ENCODE measurements at places on chromosomes 4 and X. TPM values are rescaled to one million over a fixed set of nuclear protein-coding genes. Genes with fewer than 3 reads are reported as not detected.
A peak's percentile ranks its signal among the peaks of the same experiment; 100 is the strongest.

DNA sequence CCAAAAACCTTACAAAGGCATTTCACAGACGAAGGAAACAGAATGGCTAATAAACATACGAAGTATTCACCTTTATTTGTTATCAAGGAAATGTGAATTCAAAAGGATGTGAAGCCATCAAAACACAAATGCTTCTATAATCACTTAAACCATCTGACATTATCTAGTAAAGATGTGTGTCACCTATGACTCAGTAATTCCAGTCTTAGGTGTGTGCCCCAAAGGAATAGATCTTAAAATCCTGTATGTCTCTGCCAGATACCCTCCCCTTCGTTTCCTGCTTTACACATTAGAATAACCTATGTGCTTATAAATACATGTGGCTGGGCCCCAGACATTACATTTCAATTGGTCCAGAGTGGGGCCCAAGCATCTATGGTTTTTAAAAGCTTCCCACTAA, 41.8 kb upstream of the CEP135 start:
- no peak for DNase-seq

TEX13D gene
- not detected for polyA plus RNA-seq

DNA sequence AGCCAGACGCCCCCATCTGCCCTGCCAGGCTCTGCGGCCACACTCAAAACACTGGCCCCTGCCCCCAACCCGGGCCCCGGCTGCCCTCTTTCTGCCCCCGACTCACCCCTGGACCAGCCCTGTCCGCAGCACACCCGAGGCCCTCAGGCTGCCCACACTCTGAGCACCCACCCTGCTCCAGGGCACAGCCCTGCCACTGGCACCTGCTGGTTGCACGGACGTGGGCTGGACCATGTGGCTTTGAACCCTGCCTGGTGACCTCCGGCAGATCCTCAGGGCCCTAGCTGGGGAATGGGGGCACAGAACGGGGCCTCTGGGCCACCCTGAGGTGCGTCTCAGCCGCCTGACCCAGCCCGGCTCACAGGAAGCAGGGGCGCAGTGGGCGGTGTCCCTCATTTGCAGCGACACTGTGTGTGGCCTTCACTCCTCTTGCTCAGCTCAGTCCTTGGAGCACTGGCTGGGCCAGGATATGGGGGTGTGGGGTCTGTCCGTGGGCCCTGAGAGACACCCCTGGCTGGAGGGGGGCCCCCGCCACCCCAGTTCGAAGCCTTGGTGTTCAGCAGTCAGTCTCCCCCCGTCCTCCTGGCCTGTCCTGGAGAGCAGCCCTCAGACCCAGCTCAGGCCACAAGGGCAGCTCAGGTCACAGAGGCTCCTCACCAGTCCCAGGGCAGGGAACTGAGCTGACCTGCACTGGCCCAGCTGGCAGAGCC, 73.2 kb downstream of the FAM53A start:
- DNase-seq = no peak

DNA sequence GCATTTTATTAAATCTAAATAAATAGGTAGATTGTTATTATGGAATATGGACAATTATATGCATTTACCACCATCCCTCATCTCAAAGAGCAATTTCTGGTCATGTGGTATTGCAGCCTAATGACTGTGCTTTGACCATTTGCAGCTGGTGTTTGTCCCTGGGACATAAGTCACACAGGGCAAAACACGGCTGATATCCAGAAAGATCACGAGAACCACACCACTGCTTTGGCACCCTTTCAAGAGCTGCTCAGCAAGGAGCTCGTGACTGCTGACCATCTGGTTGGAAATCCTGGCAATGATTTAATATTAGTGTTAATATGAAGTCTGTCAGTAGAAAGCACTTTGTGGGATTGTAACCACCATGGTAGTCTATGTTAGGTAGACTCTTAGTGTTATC, 545.0 kb downstream of the GBA3 start:
- no peak for DNase-seq

DNA sequence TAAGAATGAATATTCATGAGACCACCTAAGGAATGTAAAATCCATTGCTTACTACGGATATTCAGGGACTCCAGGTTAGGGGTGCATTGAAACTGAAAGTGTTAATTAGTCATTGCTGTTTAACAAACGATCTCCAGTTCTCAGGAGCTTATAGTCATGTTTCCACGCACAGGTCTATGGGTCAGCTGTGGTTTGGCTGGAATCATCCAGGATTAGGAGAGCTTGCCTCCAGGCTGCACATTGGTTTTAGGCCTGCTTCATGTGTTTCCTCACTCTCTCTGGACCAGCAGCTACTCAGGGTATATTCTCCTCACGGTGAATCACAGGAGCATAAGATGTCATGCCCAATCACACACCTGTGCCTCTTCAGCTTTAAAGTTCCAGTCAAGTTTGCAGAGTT, 98.9 kb downstream of the ATXN3L start:
- no peak for DNase-seq

- DNase-seq = no peak
Measured at GRCh38 chr4:42144028-42144427, 8.4 kb downstream of the BEND4 start.

- no peak for DNase-seq
Measured at GRCh38 chr4:46491455-46491854, 101.5 kb upstream of the GABRA2 start.

- no peak for DNase-seq
Measured at GRCh38 chrX:45602151-45602550, 401.5 kb upstream of the DIPK2B start.

ADGRA3 gene
- polyA plus RNA-seq = 0.12 TPM

GRCh38 chr4:68865188-68865638, 49.4 kb downstream of the UGT2B10 start:
- DNase-seq = no peak

DNA sequence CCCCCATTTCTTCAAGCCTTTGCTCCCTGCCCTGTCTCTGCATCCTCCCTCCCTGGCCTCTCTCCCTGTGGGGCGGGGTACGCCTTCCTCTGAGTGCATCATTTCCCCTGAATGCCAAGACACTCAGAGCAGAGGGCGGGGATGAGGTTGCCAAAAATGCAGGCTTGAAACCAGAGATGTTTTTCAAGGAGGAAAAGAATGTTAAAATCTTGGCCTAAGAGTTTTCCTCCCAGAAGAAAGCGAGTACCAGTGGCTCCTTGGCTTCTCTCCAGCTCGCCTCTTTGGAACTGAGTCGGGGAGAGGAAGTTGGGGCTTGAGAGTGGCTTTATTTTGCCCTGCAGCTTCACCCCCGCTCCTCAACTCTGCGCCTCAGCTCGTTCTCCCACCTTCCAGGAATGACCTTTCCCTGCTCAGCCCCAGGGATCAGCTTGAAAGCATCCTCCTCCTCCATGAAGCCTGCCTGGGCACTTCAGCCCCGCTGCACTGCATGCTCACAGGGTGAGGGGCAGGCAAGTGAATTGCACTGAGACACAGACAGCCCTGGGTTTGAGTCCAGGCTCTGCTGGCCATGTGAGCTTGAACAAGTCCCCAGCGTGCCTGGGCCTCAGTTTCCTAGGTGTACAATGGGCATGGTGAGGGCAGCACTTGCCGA, 57.5 kb upstream of the SORCS2 start:
- DNase-seq = no peak

DNA sequence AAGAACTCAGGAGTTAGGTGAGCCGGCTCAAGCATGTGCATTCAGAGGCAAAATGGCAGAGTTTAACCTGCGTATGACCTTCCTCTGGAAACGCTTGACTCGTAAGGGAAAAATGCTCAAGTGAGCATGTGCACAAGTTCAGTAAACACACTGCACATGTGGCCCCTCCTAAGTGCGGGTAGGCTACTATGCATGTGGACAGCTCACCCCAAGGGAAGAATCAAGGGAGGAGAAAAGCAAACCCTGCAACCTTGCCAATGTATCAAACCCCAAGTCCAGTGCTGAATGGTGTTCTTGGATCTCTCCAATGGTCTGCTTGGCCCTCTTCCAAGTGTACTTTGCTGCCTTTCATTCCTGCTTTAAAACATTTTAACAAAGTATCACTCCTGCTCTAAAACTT, 407.1 kb downstream of the ADAM29 start:
- DNase-seq = no peak

HTN1 gene
- not detected for polyA plus RNA-seq

- peak; percentile 67 for DNase-seq
Measured at GRCh38 chrX:23694606-23695005, 27.3 kb downstream of the PRDX4 start.

CNKSR2 gene
- not detected for polyA plus RNA-seq

CLNK gene
- not detected for polyA plus RNA-seq

GRCh38 chr4:151760002-151760401, 805 bp downstream of the GATB start:
- DNase-seq = peak; percentile 16
